ENCODE measurements at places on chromosomes 6 and 20. TPM values are rescaled to one million over a fixed set of nuclear protein-coding genes. Genes with fewer than 3 reads are reported as not detected.

- no peak for DNase-seq
These were observed 101.2 kb downstream of the EPHA7 start for GRCh38 chr6:93318121-93318520.

GRCh38 chr6:161353208-161353613 is 79.3 kb upstream of the AGPAT4 start:
- DNase-seq, result no peak

DNA sequence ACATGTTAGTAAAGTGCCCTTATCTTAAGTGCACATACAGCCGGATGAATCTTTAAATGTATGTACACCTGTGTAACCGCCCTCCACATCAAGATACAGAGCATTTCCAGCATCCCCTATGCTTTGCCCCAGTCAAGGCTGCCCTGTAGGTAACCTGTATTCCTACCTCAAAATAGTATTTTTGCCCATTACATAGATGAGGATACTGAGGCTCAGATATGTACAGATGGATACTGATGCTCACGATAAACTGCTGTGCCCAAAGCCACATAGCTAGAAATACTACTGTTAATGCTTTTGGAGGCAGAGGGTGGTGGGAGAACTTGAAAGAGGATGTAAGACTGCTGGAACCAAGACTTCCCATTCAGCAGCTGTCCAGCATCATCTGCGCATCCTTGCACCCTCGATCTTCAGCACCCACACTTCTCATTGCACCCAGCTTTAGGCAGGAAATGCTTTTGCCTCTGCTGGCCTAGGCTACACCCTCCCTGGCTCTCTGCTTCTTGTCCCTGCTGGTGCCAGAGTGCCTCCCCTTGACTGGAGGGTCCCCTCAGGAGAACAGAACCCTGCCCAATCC is 27.0 kb upstream of the ZFAND3 start:
- DNase-seq, result no peak

The ABCF1 gene
- 45.9 TPM for total RNA-seq
